ENCODE measurements at places on chromosomes 2 and 18.

DNA sequence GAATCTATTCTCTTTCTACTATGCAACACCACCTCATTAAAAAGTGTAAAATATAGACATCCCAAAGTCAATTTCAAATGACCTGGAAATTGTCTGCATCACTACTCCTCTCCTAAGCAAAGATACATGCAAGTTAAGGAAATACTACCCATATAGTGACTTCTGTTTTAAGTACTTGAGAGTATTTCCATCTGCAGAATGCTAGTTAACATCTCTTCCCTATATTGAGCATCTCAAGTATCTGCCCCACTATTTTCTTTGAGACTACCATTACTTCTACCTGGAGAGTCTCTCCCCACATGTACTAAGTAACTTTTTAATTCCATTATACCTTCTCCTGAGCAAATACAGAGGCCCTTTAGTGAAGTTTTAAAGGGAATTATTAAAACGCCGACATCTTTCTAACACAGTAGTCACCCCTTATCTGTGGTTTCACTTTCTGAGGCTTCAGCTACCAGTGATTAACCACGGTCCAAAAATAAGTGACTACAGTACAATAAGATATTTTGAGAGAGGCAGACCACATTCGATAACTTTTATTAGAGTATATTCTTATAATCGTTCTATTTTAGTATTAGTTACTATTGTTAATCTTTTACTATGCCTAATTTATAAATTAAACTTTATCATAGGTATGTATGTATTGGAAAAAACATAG, 21.8 kb downstream of the CWC22 start:
- no peak for DNase-seq

GRCh38 chr2:239190921-239191885, 209.6 kb downstream of the HDAC4 start:
- DNase-seq = peak; percentile 37

DNA sequence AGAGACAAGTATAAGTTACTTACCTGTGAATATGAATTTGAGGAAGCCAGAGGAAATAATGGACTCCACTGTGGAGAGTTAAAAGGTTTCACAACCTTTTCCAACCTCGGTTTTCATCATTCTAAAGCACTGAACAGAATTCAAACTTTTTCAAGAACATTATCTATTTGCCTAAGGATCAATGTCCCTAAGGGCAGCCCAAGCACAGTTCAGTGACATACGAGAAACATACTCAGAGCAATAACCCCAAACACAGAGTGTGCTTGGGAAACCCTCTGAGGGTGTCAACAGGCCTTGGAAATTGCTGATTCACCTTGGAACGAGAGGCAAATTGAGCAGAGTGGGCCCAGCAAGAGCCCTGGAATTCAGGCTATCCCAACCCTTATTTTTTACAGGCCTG, at the start of gene ABCB11:
ABCB11 (minus strand) TSS at position 123 of the 400 bp plus-strand sequence. CDS start 13,199 bp downstream, outside the sequence.
- no peak for DNase-seq

DNA sequence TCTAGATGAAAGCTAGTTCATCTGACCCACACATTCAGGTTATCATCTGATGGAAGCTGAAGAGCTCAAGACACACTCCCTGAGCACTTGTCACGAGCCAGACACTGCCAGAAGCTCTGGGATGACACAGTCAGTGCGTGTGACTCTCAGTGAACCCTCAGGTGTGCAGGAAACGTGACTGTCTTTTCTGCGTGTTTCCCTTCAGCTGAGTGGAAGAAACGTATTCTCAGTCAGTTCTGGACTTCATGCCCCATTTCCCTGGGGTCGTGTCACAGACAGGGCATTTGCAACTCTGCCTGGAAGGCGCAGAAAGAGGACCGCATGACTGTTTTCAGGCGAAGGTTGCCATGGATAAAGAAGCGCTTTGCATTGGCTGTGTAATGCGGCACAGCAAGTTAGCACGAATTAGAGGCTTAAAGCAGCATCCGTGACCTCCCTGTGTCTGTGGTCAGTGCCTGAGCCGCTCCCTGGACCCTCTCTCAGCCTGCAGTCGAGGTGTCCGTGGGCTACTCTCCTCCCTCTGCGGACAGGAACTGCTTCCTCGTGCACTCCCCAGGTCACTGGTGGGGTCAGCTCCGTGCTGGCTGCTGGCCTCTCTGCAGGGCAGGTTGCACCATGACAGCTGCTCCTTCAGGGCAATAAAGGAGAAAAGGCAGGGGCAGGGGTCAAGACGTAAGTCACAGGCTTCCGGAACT, 3.3 kb upstream of the ALLC start:
- no peak for DNase-seq

- no peak for DNase-seq
Measured at GRCh38 chr2:6826081-6826913, 39.4 kb downstream of the CMPK2 start.

DNA sequence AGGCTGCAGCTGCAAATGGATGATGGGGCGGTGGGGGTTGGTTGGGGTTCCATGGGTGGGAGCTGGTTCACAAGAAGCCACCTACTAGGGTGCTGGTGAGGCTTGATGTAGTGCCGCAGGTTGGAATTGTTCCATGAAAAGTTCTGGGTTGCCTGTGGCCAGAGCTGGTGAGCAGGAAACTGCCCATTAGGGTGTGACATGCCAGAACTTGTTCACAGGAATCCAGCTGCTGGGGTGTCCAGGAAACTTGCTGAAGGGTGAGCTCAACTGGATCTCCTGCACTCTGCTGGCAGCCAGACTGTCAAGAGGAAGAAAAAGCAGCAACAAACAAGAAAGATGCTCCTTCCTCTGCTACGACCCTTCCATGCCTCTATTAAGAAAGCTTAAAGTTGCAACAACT, 48.8 kb downstream of the MAP3K20 start:
- DNase-seq = no peak

DNA sequence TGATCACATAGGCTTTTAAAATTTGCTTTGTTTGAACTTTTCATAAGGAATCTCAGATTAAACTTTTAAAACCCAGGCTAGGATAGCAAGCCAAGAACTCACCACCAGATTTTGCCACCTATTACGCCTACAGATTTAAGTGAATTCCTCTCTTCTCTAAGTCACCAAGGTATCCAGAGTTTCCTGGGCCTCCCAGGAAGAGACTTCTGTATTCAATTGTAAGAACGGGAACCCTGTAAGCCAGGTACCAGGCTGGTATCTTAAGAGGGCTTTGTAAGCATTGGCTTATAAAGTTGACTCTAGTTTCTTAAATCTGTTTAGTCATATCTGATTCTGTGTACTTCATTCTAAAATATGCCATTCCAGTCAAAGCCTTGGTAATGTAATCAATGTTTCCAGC, 285.1 kb downstream of the MBD5 start:
- no peak for DNase-seq

GRCh38 chr2:147049957-147050356, 794.9 kb upstream of the ACVR2A start:
- no peak for DNase-seq

GRCh38 chr2:117057016-117057415, 757.5 kb upstream of the DDX18 start:
- no peak for DNase-seq

DNA sequence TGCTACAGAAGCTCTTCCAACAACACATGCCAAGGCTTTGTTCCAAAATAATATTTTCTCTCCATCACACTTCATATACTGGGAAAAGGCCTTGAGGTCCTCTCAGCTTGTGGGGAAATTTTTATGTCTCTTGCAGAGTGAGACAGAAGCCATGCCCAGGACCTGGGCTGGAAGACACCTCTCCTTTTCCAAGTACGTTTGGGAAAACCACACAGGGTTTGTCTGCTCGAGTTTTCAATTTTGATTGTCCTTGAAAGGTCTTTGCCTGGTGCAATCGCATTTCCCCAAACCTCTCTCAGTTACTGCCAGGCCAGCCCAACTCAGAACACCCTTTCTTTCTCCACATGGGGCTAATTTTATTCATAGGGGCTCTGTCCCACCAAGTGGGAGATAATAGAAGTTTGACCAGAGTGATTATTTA, 272.2 kb downstream of the OSR1 start:
- no peak for DNase-seq

DNA sequence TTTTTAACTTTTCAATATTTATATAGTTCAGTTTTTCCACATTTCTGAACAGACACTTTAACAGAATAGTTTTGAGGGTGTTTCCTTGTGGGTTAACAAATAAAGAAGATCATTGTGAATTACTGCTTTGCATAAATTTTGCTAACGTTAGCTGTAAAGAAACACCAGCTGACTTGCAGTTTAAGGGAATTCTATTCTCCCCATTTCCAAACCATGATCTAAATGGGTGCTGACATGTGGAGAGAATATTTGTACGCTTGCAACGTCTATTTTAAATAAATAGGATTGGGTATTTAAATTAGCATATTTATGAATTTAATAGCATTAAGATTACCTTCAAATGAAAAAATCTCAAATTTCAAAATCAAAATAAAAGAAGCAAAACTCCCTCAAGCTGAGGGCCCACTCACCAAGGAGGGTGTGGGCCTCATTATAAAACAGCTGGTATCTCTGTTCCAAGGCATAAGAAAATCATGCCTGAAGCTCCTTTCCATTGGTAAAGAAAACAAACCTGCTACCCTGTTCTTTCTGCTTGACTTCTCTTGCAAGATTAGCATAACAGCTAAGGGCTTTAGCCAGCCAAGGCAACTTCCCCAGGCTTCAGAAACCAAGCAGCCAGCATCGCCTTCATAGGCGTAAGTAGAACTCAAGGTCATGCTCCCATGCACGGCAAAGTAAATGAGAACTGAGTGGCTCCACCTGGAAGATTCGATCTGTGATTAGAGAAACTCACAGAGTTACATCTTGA, 3.2 kb downstream of the MRO start:
- DNase-seq = no peak

DNA sequence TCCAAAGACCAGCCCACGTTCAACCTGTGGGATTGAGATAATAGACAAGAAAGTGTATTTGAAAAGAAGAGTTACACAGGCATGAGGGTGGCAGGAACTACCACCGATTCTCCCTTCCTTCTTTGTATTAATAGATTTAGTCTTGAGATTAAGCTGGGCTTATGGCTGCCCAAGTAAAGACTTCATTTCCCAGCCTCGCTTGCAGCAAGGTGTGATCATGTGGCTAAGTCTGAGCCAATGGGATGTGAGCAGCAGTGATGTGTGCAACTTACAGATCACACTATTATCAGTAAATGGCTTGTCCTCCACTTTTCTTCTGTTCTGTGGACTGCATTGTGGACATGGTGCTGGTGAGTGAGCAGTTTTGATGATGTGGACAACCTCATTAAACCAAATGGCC, 101.7 kb downstream of the POLR1A start:
- DNase-seq = no peak

- DNase-seq = no peak
Measured at GRCh38 chr2:7667260-7667757, 750.1 kb downstream of the RNF144A start.

DNA sequence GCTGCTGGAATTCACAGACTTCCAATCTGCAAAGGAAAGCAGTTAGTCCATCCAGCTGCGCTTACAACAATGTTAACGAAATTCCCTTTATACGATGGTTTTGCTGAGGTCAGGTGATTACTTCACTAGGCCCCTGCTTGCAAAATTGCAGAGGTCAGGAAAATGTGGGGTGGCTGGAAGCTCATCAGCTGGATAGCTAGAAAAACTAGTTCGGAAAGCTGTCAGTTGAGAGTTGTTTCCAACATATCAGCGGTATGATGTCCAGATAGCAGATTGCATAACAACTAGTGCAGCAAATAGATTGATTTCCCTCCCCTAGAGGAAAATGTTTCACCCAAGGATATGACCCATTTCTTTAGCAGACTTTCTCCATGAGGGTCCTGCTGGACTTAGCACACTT, 2021.1 kb upstream of the CELF4 start:
- no peak for DNase-seq

GRCh38 chr18:46360866-46361265, 256.7 kb downstream of the HAUS1 start:
- no peak for DNase-seq

DNA sequence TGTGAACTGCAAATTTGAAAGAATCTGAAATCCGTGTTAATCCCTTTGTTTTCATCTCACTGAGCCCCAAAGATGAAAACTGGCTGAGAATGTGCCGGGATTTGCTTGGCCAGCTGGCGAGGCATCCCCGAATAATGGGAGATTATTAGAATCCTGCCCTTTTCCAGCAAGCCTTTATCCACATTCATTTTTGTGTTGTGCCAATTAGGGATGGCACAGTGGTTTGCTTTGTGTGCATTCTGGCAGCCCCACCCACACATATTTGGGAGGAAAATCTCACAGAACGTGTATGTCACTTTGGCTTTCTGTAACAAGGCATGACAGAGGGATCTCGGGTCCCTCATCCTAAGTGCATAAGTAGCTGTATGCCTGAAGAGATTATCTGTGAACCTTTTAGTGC, 405.8 kb upstream of the FAM98A start:
- DNase-seq = no peak

- DNase-seq = no peak
Measured at GRCh38 chr18:76866666-76867065, 44.3 kb downstream of the ZNF236 start.

DNA sequence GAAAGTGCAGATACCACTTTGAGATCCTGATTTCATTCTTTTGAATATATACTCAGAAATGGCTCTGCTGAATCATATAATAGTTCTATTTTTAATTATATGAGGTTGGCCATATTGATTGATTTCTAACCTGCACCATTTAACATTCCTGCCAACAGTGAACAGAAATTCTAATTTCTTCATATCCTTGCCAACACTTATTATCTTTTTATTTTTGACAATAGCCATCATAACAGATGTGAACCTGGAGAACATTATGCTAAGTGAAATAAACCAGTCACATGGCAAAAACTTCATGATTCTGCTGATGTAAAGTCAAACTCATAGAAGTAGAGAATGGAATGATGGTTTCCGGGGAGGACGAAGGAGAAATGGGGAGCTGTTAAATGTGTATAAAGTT, 344.5 kb upstream of the CYRIA start:
- no peak for DNase-seq

GRCh38 chr2:224022486-224022885, 16.6 kb downstream of the SERPINE2 start:
- no peak for DNase-seq

DNA sequence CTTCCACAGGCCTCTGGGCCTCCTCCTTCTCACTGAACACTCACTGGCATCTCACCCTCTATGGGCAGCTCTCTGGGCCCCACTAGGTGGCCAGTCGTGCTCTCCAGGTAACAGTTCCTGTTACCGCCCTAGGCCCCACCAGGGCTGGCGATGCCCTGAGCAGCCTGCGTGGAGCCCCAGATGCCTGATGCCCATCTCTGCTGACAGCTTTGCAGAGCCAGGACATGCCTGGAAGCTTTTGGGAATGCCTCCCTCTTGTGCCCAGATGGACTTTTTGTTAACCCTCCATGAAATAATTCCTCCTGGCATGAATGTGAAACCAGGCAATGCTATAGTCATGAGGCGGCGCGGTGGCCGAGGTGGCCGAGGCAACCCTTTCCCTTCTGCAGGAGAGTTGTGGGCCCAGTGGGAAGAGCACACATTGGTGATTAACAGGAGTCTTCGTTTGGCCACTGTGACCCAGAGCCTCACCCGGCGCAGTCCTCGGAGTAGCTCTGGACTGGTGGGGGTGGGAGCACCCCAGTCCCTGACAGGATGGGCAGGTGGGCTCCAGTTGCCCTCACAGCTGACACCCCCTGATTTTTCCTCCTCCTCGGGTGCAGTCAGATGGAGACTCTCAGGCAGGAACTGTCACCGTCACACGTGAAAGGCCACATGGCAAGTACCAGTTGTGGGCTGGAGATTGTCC, 80.0 kb downstream of the SH3BP4 start:
- no peak for DNase-seq

GRCh38 chr2:96800061-96801004, 15.7 kb upstream of the CNNM3 start:
- DNase-seq = no peak
